ENCODE measurements at places on chromosomes 3 and 15.

DNA sequence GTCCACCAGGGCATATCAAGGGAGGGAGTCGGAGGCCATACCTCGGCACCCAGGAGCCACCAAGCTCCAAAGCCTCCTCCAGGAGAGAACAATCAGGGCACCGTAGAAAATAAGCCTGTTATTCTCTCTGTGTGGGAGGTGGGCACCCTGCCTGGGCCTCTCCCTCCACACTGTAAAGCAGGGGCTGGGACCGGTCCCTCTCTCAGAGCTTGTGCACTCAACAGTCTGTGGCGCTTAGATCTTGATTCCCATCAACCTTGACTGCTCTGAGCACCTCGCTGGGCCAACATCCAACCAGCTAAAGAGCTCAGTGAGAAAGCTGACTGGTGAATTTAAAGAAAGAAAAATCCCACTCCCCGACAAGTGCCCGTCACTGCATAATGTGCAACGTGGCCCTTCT is 53.0 kb downstream of the PCSK6 start:
- no peak for DNase-seq

- DNase-seq, result no peak
These were observed 9.3 kb upstream of the UBE2E2 start for GRCh38 chr3:23193831-23194230.

DNA sequence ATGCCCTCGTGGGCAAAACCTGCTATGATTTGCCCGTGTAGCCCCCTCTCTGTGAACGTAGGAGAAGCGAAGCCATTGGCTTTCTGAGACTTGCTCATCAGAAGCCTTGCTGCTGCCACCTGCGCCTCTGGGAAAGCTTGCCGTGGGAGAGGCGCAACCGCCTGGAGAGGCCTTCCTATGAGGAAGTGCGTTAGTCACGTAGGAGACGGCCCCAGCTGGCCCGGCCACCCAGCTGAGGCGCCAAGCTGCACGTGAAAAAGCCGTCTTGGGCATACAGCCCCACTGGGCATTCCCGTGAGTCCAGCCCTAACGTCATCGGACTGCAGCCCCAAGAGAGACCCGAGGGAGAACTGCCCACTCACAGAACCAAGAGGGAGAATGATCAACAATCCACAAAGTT is 49.1 kb upstream of the TJP1 start:
- DNase-seq, result no peak

GRCh38 chr3:136351905-136352304 is 101.8 kb downstream of the PCCB start:
- no peak for DNase-seq

DNA sequence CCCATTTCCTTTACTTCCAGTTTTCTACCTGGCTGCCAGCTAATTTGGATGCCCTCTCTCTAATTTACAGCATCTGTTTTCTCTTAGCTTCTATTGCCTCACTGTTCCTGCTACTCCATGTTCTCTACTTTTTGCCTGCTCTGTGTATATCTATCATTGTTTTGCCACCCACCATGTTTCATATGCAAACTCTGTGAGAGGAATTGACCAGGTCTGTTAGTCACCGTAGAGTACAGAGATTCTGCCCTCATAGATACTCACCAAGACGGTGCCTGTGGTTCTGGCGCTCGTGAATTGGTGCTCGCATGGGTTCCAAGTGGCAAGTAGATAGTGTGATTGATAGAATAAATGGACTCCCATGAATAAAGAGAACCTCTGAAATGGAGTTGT is 288.8 kb downstream of the CNTN6 start:
- DNase-seq, result no peak

- DNase-seq, result no peak
These were observed 378.7 kb downstream of the MCTP2 start for GRCh38 chr15:94610069-94610468.

- DNase-seq, result no peak
These were observed 56.1 kb upstream of the CPNE4 start for GRCh38 chr3:132090921-132091320.
